ENCODE measurements at places on chromosomes 7 and 10.

- no peak for DNase-seq
Measured at GRCh38 chr10:62852961-62853702, 37.0 kb upstream of the EGR2 start.

GRCh38 chr7:107453388-107453787, 16.5 kb upstream of the GPR22 start:
- DNase-seq, result no peak

- DNase-seq, result peak; percentile 53
Measured at GRCh38 chr7:104548861-104549260, 220.5 kb downstream of the LHFPL3 start.

GRCh38 chr7:12162415-12163113, 48.5 kb upstream of the TMEM106B start:
- DNase-seq, result peak; percentile 73

GRCh38 chr7:48042216-48042615, 6.9 kb downstream of the C7orf57 start:
- DNase-seq, result no peak

DNA sequence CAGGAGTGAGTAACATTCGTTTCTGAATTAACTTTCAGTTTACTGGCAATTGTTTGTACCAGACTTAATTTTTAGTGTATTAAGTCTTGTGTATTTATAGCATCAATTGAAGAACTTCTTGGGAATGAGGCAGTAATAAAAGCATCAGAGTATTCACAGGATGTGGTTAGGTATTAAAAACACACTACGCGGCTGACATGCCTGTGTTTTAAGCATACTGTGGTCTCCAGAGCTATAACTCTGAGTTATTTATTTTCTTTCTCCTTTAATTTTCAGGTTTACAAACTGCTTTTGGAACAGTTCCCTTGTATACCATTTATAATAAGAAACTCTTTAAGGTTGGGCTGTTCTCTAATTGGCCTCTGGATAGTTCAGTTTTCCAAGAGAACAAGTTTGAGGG, 626.1 kb upstream of the NRG3 start:
- DNase-seq, result no peak

- DNase-seq, result no peak
Measured at GRCh38 chr10:48996329-48996728, 56.7 kb upstream of the LRRC18 start.

GRCh38 chr7:55278321-55278720, 86.8 kb upstream of the LANCL2 start:
- no peak for DNase-seq

DNA sequence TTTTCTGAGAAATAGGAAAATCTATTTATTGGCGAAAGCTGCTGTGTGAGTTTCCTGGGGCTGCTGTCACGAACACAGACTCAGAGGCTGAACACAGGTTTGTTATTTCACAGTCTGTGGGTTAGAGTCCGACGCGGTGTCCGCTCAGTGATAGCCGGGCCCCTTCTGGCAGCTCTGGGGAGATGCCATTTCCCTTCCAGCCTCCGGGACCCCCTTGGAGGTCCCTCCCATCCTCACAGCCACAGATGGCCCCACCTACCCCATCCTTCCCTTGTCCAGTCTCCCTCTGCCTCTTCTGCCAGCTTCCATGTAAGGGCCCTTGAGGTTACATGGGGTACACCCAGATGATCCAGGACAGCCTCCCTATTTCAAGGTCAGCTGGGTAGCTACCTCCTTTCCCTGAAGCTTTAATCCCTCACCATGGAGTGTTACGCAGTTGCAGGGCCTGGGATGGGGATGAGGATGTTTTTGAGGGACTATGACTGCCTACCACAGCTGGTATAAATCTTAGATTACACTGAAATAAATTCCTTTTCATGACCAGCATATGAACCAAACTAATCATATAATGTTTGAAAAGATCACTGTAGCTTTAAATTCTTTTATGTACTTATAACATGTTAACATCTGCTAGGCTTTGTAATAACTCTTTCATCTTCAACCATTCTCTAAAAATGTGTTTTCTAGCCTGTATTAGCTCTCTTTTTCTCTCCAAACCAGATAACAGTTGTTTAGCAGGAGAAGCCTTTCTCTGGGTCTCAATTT, 98.5 kb downstream of the WDR37 start:
- no peak for DNase-seq

GRCh38 chr10:6279540-6280267, 77.0 kb downstream of the PFKFB3 start:
- DNase-seq, result no peak

- no peak for DNase-seq
Measured at GRCh38 chr7:134356421-134356936, 39.7 kb upstream of the SLC35B4 start.

DNA sequence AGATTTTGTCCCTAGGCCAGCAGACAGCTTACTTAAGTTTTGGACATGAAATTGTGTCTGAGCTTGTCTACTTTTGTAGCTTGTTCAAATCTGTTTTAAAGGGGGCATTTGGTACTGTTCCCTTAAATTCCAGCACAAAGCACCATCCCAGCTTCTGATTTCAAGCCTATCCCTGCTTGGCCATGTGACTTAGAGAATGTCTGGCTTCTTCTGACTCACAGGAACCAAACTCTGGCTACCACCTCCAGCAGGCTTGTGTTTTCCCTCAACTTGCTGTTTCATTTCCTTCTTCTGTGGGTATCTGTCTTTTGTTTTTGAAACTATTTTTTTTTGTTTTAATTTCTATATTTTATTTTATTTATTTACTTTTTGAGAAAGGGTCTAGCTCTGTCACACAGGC, 97.9 kb upstream of the FZD8 start:
- DNase-seq, result no peak

DNA sequence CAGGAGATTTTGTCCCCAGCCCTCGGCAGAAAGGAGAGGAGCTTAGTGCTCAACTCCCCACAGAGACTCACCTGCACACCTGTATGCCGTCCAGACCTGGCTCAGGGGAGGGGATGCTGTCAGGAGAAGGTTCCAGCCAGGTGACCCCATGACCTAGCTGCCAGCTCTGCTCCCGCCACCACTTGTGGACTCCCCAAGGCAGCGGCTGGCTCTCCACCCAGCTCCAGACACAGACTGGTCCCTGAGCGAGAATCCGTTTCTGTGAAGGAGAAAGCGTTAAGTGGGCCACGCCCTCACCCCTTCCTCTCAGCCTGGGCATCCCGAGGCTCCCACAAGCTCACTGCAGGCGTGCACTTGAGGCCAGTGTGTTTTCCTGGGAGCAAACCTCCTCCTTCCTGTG, 76.4 kb downstream of the RGS10 start:
- DNase-seq, result no peak

DNA sequence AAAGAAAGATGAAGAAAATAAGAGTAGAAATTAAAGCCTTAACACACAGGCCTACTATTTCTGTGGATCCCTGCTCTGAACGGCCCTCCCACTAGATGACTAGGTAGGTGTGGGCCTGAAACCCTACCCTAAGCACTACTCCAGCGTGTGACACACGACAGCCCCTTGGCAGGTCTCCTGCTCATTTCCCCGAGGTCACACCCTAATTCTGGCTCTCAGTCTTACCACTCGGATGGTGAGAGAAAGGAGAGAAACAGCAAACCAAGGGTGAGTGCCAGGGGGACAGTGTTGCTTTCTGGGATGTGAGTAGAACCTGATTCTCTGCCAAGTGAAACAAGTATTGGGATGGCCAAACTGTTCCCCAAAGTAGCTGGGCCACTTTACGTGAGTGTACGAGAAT, 12.1 kb downstream of the GALNTL5 start:
- no peak for DNase-seq

GRCh38 chr10:119253433-119254174, 46.2 kb downstream of the GRK5 start:
- DNase-seq, result no peak

DNA sequence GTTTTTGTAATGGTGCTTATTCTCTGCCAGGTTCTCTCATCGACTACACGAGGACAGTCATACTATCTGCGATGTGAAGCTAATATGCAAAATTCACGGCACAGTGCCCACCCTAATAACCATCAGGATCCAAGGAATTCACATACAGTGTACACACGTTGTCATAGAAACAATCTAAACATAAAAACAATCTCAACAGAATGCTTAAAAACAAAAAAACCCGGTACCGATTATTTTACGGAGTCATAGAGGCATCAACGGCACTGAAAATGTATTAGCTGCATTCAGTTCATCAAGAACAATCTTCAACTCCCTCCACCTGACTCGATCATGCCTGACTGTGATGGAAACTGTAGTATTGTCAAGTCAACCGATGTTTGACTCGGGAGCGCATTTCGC, 628 bp downstream of the MRPS33 start:
- peak; percentile 45 for DNase-seq

GRCh38 chr10:14040787-14041631, 289.7 kb downstream of the FRMD4A start:
- no peak for DNase-seq

DNA sequence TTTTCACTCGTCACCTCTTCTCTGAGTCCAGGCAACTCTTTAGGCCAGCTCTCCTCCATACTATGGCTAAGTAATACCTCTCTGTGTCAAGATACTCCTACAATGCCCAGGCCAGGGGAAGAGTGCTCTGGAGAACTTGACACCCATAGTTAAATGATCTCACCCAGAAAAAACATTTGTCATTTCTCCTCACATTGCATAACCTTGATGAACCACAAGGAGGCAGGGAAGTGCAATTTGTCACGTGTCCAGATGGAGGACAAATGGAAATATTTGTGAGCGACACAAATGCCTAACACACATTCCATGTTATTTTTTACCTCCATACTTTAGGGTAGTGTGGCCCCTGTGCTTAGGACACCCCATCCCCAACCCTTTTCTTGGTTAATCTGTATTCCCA, 78.3 kb downstream of the HTR7 start:
- DNase-seq, result peak; percentile 0

- no peak for DNase-seq
Measured at GRCh38 chr7:91343420-91343960, 79.3 kb downstream of the FZD1 start.

DNA sequence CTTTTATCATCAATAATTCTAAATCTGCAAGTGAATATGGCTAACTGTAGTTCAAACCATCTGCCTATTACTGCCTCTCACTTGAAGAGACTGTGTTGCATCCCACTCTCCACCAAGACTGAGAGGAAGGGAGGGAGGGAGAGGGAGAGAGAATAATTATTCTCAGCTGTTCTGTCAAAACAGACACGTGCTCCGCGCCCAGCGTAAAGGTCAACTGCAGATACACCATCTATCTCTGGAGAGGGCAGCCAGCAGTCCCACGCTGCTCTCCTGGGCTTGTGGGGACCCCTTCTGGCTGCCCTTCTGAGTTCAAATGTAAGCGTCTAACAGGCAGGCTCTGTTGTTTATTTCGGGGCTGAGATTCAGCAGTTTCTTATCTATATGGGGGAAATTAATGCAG, 625.5 kb upstream of the GALNT17 start:
- peak; percentile 71 for DNase-seq

DNA sequence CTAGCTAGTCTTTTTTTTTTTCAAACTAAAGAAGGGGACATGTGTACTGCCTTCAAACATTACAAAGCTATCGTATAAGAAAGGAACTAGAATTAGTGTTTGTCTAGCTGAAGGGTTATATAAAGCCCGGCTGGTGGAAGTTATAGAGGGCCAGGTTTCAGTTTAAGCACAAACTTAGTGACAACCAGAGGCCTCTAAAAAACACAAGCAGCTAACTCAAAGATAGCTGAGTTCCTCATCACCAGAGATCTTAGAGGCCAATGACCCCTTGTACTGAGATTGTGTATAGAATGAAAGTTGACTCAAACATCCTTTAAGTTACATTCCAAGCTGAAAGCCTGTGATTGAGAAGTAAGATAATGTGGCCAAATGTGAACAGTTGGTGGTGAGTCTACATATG, 28.1 kb upstream of the SGMS1 start:
- no peak for DNase-seq

GRCh38 chr10:33917069-33917780, 582.8 kb upstream of the NRP1 start:
- no peak for DNase-seq

DNA sequence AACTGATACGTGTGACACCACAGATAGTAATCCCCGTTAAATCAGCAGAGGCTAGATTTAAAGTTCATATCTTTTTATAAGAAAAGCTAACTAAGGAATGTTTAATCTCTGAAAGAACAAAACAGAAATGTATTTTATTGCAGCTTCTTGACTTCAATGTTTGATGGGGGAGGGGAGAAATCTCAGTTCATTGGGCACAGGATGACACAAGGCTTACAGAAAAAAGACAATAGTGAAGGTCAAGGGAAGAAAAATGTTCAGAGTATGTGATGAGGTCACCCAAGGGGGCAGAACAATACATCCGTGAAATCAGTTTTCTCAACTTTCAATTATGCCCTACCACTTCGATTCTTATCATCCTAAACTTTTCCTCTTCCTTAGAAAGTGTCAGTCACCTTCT, 102.9 kb downstream of the ELAPOR2 start:
- DNase-seq, result no peak

GRCh38 chr7:94452239-94452638, 57.4 kb upstream of the CASD1 start:
- DNase-seq, result peak; percentile 92

DNA sequence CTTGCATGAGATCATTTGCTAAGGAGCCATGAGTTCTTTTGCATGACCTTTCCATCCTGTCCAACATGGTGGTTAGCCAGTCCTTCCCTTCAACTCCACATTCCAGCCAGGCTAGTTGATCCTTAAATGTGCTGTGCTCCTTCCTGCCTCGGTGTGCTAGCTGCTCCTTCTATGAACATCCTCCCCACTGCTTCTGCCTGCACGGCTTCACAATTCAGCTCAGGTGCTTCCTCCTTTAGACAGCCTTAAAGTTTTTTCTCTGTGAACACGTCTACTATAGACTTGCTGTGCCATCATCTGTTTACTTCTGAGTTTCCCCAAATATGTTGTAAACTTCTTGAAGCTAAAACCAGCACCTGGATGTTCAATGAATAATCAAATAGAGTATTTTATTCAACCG, 95.5 kb downstream of the OTUD1 start:
- no peak for DNase-seq

DNA sequence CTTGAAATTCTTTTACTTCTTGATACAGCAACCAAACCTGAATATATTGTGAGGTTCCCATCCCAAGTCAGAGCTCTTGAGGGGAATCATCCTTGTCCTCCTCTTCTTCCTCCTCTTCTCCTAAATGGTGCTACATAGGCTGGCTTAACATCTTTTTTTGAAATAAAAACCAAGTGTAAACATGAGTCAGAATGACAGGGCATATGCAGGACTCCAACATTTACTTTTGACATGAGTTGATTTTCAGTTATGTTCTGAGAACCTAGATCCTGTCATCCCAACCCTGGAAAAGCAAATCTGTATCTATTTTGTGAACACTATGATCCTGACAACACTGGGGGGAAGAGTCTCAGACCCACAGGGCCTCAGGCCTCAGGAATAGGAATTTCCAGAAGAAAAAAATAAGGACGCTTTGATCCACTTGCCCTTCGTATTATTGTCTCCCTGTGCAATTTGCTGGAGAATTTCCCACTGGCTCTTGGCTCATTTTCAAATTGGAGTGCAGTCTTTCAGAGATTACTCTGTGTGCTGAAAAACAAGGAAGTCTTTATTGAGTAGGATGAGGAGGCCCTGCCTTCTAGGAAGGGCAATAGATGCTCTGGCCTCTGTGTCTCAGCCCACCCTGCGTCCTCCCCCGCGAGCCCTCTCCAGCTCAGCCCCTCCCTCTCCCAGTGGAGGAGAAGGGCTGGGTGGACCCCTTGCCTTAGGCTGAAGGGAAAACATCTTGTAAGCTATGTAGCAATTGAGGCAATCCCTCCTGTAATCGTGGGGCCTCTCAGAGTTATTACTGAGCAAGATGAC, 121.6 kb downstream of the CREB5 start:
- peak; percentile 54 for DNase-seq

Measured in NCI-H69 (cell line).